ENCODE measurements at places on chromosomes 7 and 10. TPM values are rescaled to one million over a fixed set of nuclear protein-coding genes. Genes with fewer than 3 reads are reported as not detected.

DNA sequence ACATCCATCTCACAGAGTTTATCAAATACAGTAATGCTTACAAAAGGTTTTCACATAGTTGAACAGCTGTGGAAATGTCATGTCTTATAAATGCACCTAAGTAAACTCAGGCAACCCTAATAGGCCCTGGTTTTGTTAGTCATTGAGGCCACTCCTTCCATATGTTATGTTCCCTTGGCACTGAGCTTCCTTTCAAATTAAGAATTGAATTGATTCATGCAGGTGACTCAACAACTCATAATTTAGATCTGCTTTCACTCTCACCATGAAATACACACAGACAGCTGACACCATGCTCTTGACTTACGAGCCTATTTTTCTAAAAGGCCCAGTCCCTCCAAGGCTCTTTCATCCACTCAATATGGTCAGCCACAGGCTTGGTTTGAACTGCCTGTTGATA is 476.9 kb downstream of the KCNMA1 start:
- H3K4me1 ChIP-seq = peaks cover 66% of the 10 kb centered on the region
- H3K36me3 ChIP-seq = no peaks in the 10 kb centered on the region
- DNase-seq = no peak
- H3K4me3 ChIP-seq = no peak overlapping the region

FOXP2 gene
- 23.1 TPM for total RNA-seq

DENND2A gene
- 16.0 TPM for total RNA-seq

- no peak overlapping the region for H3K4me3 ChIP-seq
- no peak for DNase-seq
- peaks cover 66% of the 10 kb centered on the region for H3K4me1 ChIP-seq
- peaks cover 3% of the 10 kb centered on the region for H3K36me3 ChIP-seq
- peak overlapping the region; percentile 92 for H3K27ac ChIP-seq
These were observed 54.8 kb downstream of the MPP7 start for GRCh38 chr10:28248092-28248491.

DNA sequence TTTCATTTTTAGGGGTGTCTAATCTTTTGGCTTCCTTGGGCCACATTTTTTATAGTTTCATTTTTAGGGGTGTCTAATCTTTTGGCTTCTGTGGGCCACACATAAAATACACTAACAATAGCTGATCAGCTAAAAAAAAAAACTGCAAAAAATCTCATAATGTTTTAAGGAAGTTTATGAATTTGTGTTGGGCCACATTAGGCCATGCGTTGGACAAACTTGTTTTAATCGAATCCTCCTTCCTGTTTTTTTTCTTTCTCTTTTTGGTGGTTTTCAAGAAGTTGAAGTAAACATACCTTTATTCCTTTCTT is 37.4 kb downstream of the ZNRF2 start:
- H3K27ac ChIP-seq = no peak overlapping the region
- DNase-seq = no peak
- peaks cover 17% of the 10 kb centered on the region for H3K4me1 ChIP-seq
- no peaks in the 10 kb centered on the region for H3K27me3 ChIP-seq

EPHB6 gene
- total RNA-seq = 0.31 TPM

DNA sequence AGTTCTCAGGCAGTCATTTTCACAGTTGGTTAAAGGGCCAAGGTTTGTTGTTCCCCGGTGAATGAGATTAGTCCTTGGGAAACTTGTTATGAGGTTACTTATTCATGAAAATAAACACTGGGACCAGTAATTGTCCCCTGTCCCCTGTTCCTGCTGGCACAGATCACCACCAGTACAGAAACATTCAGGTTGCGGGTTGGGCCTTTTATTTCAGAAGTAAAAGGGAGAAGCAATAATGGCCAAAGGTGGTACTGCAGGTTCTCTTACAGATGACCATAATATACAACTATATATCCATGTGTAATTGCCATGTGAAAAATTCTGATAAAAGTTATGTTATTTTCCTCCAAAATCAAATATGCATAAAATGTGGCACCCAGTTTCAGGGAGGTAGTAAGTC is 442.0 kb downstream of the SORCS1 start:
- no peak overlapping the region for H3K27ac ChIP-seq
- no peak overlapping the region for H3K4me3 ChIP-seq
- H3K36me3 ChIP-seq = no peaks in the 10 kb centered on the region
- DNase-seq = no peak
- no peaks in the 10 kb centered on the region for H3K27me3 ChIP-seq

DNA sequence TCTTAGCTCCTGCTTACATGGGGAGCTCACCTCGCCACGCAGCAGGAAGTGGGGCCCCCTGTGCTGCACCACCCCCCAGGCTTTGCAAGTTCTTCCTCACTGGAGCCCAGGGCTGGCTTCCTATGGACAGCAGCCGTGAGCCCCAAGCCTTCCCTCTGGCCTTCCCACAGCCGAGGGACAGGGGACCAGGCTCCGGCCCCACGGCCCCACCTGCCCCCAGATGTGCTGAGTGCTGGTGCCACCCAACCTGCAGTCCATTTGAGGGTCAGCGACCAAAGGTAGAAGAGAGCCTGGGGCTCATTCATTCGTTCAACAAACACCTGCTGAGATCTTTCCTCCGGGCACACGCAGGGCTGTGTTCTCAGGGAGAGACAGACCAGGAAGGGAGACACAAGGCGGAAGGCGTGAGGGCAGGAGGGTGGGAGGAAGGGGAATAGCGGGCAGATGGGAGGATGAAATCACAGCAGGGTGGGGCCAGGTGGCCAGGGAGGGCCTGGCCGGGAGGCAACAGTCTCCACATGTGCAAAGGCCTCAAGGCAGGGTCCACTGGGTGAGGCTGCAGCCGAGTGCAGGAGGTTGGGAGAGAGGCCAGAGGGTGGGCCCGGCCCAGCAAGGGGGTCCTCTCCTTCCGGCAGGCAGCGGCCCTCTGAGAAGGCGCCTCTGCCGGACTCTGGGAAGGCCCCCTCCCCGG is 100.1 kb downstream of the FOXL3 start:
- H3K4me1 ChIP-seq = no peaks in the 10 kb centered on the region
- H3K4me3 ChIP-seq = no peak overlapping the region
- H3K27ac ChIP-seq = no peak overlapping the region
- peaks cover 7% of the 10 kb centered on the region for H3K27me3 ChIP-seq
- DNase-seq = peak; percentile 53
- no peaks in the 10 kb centered on the region for H3K36me3 ChIP-seq

SPACDR gene
- not detected for total RNA-seq

Data from chondrocyte (in vitro differentiated cells).